ENCODE measurements at places on chromosomes 3 and 15.
A peak's percentile ranks its signal among the peaks of the same experiment; 100 is the strongest.

- ATAC-seq, result no peak
These were observed 253.8 kb upstream of the IGF1R start for GRCh38 chr15:98394546-98394945.

- ATAC-seq, result no peak
These were observed 320.9 kb upstream of the ONECUT1 start for GRCh38 chr15:53110999-53111398.

DNA sequence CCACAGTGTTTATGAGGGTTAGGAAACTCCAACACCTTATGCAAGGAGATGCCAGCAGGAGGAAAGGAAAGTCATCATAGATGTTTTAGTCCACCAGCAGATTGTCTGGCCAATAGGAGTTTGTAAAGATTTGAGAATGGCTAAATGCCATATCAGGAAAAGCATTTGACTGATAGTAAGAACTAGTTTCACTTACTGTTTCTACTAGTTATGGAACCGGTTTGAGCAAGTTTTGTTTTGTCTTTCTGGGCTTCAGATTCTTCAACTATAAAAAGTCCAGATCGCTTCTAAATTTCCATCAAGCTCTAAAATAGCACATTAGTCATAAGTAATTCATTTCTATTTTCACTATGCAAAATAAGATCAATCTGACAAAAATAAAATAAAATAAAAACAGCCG, 254.8 kb upstream of the TMCO5A start:
- ATAC-seq, result no peak

DNA sequence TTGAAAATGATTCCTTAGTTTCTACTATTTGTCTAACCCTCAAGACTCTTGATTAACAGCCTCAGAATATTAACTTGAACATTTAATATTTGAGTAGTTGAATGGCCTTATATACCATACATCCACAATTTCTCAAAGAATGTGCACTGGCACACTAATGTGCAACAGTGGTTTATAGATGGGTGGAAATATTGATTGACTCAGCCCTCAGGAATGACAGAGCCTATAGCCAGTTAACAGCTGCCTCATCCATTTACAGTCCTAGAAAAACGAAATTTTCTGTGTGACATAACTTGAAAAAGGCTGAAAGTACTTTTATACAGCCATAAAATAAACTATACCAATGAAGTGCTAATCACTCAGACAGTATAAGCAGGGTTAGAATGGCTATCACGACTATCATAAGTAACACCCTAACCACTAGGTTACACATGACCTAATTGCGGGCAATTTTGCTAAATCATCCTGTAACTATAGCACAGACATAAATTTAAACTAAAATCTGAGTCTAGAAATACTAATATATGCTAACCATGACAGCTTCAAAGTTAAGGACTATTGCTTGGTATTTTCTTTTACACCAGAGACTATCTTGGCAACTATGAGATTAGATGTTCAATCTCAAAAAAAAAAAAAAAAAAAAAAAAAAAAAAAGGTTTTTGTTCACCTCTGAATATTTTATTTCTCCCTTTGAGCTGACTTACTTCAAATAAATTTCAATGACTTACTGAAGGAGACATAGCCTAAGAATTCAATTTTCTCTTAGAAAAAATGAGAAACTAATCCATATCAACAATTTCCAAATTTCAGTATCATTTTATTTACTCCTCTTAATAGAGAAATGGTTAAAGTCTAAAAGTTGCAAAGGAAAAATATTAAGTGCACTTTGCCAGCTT, 9.3 kb downstream of the SECISBP2L start:
- no peak for ATAC-seq

GRCh38 chr3:170322566-170323269, 34.8 kb upstream of the SKIL start:
- no peak for ATAC-seq

DNA sequence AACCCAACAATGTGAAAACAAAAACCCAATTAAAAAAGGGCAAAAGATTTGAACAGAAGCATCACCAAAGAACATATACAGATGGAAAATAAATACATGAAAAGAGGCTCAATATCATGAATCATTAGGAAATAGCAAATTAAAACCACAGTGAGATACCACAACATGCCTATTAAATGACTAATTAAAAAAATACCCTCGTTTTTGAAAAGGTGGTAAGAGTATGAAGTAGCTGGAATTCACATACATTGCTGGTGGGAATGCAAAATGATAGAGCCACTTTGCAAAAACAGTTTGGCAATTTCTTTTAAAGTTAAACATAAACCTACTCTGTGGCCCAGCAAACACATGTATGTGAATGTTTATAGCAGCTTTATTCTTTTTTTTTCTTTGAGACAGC, 75.8 kb downstream of the B3GNT5 start:
- ATAC-seq, result no peak

DNA sequence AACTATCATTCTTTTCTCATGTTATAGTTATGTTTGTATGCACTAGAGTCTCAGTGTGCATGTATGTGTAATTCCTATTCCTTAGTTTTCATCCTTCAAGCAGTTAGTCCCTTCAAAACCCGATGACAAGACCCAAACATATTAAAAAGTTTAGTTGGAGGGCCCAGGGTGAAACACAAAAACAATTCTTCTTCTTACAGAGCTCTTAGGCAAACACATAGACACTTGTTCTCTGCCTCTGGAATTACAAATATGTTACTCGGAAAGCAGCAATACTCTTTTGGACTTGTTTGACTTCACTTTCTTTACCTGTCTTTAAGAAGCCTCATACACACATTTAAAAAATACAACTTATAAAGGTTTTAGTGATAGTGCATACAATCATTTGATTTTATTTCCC, 763 bp upstream of the CNTN6 start:
- no peak for ATAC-seq

DNA sequence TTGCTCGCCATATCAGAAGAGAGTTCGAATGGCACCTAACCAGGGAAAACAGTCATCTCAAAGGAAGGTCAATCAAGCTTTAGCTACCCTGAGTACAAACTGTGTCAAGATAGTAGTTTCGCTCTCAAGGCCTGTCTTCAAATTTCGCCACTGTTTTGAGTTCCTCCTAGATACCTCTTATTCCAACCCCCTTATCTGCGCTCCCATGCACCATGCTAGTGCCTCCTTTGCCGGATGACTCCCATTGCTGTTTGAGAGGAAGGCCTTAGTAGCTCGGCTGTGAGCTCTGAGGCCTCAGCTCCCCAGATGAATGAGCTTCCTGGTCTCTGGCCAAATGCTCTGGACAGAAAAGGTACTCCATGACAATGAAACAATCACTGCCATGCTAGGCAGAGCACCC, 256.0 kb downstream of the ULK4 start:
- no peak for ATAC-seq

GRCh38 chr3:105553851-105554250, 187.1 kb downstream of the ALCAM start:
- ATAC-seq, result no peak

DNA sequence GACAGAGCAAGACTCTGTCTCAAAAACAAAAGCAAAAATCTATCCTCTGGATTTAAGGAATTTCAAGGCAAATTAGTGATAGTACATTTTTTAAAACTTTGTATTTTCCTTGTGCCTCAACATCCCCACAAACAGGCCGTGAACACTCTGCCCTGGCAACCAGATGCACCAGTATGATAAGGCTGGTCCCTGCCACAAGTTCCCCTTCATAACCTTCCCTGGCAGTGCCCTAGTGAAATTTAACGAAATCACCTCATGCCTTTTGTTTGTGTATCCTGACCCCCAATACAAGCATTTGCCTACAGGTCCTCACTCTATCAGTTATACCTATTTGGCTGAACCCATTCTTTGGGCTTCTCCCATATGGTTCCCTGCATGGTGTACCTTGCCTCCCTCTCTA, 107.4 kb upstream of the FLNB start:
- no peak for ATAC-seq

DNA sequence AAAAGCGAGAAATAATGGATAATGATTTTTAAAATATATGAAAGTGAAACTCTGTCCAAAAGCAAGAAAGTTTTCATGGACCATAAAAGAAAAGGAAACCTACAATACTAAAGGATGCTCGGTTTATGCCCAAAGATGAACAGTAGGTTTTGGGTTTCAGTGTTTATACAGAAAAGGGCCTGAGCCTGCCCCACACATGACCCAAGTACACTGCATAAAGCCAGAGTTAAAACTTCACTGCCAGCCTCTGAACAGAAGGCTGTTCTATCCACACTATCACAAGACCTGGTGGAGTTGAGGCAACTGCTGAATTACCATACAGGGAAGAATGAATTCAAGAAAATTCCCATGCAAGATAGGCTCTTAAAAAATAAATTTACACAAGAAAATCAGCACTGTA, 165.2 kb downstream of the MECOM start:
- ATAC-seq, result no peak

DNA sequence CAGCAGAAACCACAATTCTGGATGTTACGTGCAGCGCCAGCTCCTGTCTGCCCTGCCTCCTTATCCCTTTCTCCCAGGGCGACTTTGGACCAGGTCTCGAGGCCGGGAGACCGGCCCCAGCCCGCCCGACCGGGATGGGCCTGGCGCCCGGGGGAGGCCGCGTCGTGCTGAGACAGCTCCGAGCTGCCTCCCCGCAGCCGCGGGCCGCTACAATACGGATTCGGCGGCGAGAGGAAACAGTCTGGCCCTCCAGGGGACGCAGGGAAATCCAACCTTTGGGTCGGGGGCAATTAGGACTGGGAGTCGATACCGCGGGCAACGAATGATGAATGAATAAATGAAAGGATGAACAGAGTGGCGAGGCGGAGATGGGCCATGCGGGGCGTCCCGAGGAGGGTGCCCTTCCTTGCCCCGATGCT, 537 bp downstream of the GRAMD2A start:
- no peak for ATAC-seq

DNA sequence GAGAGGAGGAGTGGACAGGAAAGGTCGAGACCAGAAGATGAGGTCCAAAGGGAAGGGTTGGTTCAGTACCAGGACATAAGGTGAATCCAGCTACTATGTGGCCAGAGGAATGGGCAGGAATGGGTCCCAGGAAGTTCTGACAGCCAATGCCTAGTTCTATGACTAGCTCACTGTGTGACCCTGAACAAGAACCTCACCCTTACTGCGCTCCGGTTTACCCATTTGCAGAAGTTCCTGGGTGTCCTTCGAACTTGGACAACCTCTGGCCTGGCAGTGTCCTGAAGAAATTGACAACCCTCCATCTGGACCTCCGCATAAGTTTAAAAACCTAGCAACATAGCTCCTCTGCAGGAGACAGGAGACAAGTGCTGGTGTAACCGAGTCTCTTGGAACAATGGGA, 12.2 kb upstream of the PSTPIP1 start:
- ATAC-seq, result no peak

- ATAC-seq, result no peak
These were observed 31.7 kb upstream of the XYLB start for GRCh38 chr3:38314764-38315487.

GRCh38 chr15:90301707-90302300, 36.3 kb downstream of the NGRN start:
- ATAC-seq, result no peak

DNA sequence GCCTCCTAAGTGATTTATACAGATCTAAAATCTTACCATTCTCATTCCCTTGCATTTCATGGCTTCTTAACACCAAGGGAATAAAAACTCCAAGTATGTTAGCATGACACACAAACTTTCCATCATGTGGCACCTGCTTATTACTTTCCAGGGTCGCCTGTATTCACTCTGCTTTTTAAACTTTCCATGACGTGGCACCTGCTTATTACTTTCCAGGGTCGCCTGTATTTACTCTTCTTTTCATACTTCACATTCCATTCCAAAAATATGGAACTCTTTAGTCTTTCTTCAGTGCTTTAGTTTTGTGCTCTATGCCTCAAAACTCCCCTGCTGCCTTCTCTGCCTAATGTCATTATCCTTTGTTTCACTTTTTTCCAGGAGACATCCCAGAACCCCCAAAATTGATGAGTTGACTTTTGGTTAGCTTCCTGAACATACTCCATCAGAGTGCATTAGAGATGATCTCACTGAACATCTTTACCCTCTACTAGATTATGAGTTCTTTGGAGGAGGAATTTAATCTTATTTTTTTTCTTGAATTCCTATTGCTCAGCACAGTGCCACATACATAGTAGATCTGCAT, 47.0 kb downstream of the CALML4 start:
- peak; percentile 86 for ATAC-seq

DNA sequence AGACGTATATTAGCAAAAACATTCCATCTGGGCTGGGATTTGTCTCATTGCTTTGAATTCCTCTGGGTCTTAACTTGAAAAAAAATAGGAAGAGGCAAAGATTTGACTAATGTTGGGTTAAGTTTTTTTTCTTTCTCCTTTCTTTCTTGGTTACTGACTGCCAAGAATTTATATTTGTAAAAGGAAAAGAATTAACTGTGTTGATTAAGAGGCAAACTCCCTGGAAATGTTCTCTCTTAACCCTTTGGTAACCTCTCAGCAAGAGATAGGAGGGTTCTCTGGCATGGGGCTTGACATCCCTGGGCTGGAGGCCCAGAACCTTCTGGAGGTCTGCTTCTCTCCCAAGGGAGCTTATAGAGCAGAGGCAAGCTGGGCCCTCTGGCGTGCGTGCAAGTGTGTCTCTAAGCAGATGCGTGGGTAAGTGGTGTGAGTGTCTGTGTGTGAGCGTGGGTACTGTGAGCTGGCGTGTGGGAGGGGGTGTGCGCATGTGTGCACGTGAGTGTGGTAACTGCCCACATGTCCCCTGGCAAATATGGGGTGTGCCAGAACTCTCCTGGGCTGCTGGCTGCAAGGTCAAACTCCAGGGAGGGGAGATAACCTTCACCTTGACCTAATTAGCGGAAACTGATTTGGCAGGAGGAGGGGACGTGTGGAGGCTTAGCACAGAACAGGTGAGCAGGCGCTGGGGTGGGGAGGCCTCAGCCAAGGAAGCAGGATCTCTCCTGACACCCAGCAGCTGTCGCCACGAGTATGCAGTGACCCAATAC, 49.4 kb upstream of the MAGEF1 start:
- no peak for ATAC-seq

GRCh38 chr3:54873059-54874010, 54.5 kb downstream of the LRTM1 start:
- ATAC-seq, result no peak

- ATAC-seq, result no peak
These were observed 31.6 kb downstream of the MESD start for GRCh38 chr15:80957976-80958375.

- ATAC-seq, result no peak
These were observed 583 bp upstream of the C3orf49 start for GRCh38 chr3:63818282-63819150.

DNA sequence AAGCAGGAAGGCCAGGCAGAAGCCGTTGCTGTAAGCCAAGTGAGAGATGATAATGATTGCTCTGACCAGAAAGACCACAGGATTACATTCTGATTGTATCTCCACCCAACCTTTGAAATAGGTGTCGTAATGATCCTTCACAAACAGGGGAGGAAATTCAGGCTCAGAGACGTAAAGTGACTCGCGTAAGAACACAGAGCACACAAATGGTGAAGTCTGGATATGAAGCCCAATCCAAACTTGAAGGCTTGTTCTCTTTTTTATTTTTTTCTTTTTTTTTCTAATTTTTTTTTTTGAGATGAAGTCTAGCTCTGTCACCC, 25.3 kb upstream of the PIAS1 start:
- ATAC-seq, result no peak

- ATAC-seq, result no peak
These were observed 979.1 kb downstream of the MCTP2 start for GRCh38 chr15:95210436-95210981.
